ENCODE measurements at places on chromosomes 12 and 14.

- DNase-seq: peak; percentile 5
Observed at GRCh38 chr14:75609116-75609515, 30.7 kb downstream of the FLVCR2 start.

DNA sequence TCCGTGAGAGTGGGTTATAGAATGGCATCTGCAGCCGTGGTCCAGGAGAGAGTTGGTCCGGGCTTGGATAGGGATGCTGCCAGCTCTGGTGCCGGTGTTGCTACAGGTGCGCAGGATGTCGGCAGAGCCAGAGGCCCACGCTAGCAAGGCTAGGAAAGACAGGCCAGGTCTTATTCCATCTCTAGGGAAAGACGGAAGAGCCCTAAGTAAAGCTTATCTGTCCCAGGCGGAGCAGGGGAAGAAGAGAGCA is 485 bp upstream of the PSME1 start:
- no peak for DNase-seq

DNA sequence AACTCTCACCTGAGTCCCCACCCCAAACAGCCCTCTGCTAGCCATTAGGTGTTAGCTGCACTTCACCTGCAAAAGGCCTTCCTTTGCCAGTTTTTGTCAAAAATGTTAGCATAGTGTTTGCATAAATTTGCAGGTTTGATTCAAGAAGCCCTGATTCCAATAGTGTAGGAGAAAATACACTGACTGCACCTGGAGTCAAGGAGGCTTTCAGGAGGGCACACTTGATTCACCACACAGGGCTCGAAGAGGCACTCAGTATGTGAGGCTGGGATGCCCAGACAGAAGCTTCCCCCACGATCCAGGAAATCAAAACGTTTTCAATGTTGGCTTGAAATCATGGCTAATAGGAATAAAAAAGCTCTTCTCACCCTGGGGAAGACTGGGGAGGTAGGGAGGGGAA is 40.5 kb upstream of the DDX11 start:
- DNase-seq: no peak

GRCh38 chr12:15446807-15447206 is 124.5 kb downstream of the PTPRO start:
- peak; percentile 35 for DNase-seq

- DNase-seq: no peak
Observed at GRCh38 chr12:131589221-131589897, 121.5 kb upstream of the SFSWAP start.

DNA sequence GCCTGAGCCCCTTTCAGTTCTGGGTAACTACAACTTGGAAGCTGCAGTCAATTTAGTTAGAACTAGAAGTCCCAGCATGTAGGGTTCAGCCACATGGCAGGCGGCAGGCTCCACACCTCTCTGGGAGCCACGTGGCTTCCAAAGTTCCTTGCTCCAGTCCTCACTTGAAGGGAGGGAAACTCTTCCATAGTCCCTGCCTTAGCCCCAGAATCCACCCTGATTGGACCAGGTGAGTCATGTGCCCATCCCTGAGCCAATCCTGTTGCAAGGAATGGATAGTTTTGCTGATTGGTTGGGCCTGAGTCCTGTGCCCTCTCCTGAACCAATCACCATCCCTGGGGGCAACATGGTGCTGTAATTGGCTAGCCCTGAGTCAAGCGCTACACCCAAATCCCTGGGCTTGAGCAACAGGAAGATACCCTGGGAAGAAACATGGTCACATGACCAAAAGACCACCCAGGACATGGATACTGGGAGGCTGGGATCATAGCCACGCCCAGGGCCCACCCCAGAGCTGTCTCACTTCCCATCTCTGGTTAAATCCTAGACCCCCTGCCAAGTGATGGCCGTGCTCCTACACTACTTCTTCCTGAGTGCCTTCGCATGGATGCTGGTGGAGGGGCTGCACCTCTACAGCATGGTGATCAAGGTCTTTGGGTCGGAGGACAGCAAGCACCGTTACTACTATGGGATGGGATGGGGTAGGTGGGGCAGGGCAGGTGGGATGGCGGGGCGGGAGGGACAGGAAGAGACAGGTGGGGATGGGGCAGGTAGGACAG is 154.7 kb downstream of the ADGRD1 start:
- no peak for DNase-seq

GRCh38 chr14:56119201-56119981 is 1.2 kb downstream of the PELI2 start:
- peak; percentile 49 for DNase-seq

DNA sequence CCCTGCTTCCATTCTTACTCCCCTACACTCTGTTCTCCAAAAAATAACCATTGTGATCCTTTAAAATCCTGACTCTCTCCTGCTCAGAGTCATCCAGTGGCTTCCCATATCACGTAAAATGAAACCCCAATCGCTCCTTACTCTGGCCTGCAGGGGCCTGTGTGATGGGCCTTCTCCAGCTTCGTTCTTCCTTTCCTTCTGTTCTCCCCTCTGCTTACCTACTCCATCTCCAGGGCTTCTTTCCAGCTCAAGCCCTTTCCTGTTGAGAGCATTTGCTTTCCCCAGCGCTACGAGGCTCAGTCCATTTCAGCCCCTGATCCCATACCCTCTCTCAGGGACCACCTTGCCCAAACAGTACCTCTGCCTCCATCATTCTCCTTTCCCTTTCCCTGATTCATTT is 144.4 kb upstream of the ARHGAP5 start:
- DNase-seq: no peak

GRCh38 chr12:24839268-24839791 is 109.6 kb downstream of the BCAT1 start:
- peak; percentile 51 for DNase-seq

Data from iris pigment epithelial cell (primary cell).